ENCODE measurements at places on chromosomes 16 and 17. TPM values are rescaled to one million over a fixed set of nuclear protein-coding genes. Genes with fewer than 3 reads are reported as not detected.

GRCh38 chr17:35374766-35375344 lies 1.4 kb upstream of the SLFN11 start:
- no peak for DNase-seq

DNA sequence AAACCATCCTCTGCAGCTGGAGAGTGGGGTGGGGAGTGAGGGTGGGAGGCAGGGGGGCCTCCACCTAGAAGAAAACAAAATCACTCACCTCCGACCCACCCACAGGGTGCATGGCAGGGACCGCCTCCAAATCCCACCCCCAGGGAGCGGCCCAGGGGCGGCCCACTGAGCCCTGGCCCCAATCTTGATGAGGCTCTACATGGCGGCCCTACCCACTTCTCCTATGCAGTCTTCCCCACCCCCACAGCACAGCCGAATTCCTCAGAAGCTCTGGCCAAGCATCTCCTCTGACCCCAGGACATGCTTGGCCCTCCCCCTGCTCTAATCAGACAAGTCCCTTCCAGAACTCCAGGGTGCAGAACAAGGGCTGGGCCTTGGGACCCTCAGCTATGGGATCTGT lies 18.2 kb upstream of the FASN start:
- no peak for DNase-seq

Gene TEKT5
- total RNA-seq, result 0.57 TPM

GRCh38 chr16:74896389-74897370 lies 88.2 kb downstream of the WDR59 start:
- no peak for DNase-seq

Gene GALR2
- not detected for total RNA-seq

GRCh38 chr16:47565454-47565853 lies 104.3 kb downstream of the PHKB start:
- no peak for DNase-seq

GRCh38 chr16:68387301-68387700 lies 61.0 kb downstream of the SMPD3 start:
- no peak for DNase-seq

Gene PRPF8
- total RNA-seq, result 236 TPM

Gene PTRH2
- 17.3 TPM for total RNA-seq

Gene ACSM2A
- total RNA-seq, result 59.3 TPM
